GM12864 (cell line): ENCODE measurements at places on chromosomes 2 and 18.

GRCh38 chr2:39241588-39241987 lies 2.2 kb downstream of the CDKL4 start:
- no peak for DNase-seq

- DNase-seq = no peak
Observed at GRCh38 chr18:47999801-48000248, 69.4 kb upstream of the SMAD2 start.

DNA sequence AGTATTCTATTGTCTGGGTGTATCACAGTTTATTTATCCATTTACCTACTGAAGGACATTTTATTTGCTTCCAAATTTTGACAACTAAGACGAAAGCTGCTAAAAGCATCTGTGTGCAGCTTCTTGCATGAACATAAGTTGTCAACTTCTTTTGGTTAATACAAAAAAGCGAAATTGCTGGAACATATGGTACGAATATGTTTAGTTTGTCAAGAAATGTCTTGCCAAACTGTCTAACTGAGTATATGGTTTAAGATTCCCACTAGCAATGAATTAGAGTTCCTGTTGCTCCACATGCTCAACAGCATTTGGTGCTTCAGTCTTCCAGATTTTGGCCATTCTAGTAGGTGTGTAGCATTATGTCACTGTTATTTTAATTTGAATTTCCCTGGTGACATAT lies 372.3 kb upstream of the NRXN1 start:
- DNase-seq = no peak

DNA sequence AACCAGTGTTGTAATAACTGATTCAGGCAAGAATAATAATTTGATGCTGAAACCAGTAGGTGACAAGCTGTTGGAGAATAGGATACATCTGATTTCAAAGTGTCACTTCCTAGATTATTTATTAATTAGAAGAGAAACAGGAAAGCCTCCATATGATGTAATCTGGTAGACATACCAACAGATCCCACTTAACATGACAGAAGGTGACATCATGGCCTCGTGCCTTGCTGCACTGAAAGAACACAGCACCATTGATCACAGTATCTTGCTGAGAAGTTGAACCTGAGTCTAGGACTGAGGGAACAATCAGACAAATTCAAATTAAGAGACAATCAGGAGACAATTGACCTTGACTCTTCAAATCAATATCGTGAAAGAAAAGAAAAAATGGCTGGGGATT lies 131.6 kb upstream of the DLGAP1 start:
- DNase-seq = no peak

DNA sequence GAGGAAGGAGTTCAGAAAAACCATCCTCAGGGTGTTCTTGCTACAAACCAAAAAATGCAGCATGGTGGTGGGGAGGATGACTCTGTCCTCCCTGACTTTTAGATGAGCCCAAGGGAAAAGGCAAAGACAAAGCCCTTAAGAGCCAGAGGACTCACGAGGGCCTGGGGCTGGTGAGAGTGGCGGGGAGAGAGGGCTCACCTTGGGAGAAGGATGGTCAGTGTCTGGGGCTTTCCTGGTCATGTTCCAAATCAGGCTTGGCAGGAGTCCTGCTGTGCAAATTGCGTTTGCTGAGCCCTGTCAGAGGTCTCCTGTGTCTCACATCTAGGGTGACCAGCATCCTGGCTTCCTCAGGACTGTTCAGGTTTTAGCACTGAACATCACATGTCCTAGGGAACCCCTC lies 4.7 kb downstream of the UGT1A1 start:
- no peak for DNase-seq

DNA sequence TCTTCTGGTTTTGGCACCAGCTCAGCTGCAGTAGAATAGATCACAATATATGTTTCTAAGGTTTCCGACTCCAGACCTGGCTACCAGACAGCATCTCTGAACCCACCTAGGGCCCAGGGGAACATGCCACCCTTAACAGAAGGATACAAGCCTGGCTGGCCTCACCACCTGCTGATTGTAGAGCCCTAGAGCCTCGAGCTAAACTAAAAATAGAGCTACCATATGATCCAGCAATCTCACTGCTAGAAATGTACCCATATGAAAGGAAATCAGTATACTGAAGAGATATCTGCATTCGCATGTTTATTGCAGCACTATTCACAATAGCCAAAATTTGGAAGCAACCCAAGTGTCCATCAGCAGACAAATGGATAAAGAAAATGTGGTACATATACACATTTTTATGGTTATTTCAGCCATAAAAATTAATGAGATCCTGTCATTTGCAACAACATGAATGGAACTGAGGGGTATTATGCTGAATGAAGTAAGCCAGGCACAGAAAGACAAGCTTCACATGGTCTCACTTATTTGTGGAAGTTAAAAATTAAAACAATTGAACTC lies 242.4 kb upstream of the SLC39A10 start:
- DNase-seq = no peak

DNA sequence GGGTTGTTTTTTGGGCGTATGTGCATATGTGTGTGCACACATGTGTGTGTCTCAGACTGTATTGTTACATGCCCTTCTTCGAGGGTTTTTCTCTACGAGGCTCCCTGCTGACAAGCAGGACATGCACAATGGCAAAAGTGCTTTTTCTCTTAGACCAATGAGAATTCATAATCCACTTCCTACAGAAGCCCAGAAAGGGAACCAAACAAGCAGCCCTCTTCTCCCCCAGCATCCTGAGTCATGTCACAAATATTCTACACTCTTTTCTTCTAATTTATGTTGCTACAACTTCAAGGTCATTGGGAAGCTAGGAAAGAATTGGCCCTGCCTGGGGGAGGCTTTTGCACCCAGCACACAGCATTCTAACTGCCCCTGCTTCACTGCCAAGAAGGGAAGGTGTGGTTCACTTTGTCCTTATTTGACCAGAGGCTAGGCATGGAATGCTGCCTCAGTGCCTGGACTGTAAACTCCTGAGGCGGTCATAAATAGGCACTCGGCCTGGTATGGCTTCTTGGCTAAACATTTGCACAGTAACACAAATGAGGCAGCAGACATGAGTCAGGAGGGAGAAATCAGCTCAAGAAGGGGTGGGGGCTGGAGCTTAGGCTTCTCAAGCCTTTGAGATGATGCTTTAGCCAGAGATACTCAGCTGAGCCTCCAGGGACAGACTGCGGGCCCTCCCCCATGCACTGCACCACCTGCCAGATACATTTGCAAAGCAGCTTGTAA lies 92.7 kb upstream of the KLF7 start:
- DNase-seq = no peak

GRCh38 chr2:109507217-109507616 lies 106.5 kb downstream of the SEPTIN10 start:
- no peak for DNase-seq

GRCh38 chr2:136205615-136206014 lies 87.7 kb upstream of the CXCR4 start:
- no peak for DNase-seq

- no peak for DNase-seq
Observed at GRCh38 chr2:86068648-86069047, 37.0 kb downstream of the POLR1A start.

- DNase-seq = no peak
Observed at GRCh38 chr2:69521747-69522146, 84.5 kb upstream of the NFU1 start.

DNA sequence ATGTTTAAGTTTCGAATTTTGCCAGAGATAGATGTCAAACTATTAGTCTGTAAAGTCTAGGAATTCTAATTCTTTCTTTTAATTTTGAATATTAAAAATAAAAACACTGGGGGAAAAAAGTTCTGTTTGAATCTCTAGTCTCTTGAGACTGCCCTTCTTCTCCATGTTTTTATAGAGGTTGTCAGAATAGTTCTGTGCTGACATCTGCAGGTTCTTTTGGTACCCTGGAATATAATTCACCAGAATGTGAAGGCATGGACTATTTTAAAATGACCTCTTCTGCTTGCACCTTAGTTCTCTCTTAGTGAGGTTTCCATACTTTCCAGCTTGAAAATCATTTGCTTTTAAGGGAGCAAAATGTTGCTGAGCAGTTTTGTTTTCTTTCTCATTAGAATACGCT lies 121.0 kb upstream of the MSTN start:
- DNase-seq = no peak

DNA sequence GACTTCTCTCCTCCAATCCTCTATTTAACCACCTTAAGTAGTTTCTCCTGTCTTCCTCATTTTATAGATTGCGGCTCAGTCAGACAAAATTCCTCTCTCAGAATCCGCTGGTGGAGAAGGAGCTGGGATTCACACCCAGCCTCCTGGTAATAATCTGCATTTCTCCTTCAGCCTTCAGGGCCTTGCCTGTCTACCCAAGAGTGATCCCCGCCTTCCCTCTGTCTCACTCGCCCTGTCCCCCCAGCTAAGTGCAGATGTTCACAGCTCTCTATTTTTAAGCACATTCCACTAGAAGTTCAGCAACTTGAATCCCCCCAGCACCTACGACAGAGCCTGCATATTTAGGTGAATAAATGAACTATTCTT lies 212.5 kb upstream of the HAAO start:
- no peak for DNase-seq

DNA sequence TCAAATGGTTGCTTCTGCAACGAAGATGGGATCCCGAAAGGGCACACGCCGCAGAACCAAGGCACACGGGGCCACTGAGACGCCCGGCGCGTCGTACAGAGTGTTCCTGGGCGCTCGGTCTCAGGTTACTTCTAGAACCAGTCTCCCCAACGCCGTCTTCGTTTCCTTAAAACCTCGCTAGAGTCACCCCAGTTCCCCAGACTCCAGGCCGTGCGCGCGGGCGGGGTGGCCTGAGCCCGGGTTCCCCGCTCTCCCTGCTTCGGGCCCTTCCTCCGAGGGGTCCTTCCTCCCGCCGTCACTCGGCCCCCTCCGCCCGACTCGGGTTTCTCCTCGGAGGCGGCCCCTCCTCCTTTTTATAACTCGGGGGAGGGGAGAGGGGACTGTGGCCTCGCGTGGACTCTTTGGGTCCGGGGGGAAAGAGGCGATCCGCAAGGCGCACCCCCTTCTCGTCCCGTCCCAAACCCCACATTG lies 774 bp upstream of the FZD7 start:
- no peak for DNase-seq

GRCh38 chr2:47043142-47043890 lies 111.8 kb downstream of the STPG4 start:
- no peak for DNase-seq

GRCh38 chr2:226079671-226080181 lies 680.2 kb downstream of the NYAP2 start:
- DNase-seq = no peak

DNA sequence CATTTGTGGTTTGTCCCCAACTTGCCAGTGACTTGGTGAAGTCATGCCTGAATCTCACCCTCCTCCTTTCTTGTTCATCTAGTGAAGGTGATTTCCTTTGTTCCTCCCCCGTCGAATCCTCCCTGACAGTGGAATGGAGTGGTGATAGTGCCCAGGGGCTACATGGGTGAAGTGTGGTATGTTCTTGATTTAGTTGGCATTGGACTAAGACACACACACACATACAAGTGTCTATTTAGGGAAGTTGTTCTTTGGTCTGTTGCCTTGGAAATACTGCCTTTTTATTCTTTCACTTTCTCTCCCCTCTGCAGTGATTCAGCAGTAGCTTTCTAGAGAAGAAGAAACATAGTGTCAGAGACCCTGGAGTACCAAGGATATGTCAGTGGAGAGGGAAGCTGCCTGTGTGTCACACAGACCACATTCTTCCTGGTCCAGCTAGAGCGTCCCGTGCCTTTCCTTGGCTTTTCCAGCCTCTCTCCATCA lies 10.9 kb downstream of the INPP4A start:
- DNase-seq = no peak

DNA sequence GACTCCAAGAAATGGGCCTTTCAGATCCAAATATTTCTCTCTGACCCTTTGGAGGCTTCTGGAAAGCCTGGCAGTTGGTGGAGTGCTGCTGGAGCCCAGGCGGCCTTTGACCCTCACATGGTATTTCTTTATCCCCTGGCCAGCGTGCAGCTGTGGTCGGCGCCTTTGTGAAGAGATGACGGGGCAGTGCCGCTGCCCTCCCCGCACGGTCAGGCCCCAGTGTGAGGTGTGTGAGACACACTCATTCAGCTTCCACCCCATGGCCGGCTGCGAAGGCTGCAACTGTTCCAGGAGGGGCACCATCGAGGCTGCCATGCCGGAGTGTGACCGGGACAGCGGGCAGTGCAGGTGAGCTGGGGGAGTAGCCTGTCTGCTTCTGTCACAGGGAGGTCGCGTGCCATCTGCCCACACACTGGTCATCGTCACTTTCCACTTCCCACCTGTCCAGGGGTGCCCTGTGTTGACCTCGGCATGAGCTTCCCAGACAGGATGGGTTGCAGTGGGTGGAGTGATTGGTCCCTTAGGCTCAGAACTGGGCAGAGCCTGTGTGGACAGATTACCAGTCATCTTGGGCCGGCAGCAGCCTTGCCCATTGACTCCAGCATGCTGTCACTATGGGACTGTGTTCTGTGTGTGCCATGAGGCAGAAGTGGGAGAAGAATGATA lies 158.2 kb downstream of the LAMA3 start:
- no peak for DNase-seq

DNA sequence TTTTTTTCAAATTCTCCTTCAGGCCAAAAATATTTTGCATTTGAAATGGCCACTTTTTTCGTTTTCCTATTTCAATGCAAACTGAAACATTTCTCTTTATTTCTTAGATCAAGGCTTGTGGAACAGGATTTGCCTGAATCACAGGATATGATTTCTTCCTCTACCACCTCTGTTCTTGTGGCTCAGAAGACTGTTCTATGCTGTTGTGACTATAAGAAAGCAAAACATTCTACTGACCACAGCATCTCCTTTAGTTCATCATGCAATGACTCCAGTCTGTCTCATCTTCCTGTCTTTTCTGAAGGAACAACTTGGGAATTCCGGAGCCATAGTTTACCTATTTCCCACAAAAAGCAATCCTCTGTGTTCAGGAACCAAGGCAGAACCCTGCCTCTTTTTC lies 16.2 kb upstream of the ZNF512 start:
- DNase-seq = no peak

- no peak for DNase-seq
Observed at GRCh38 chr2:239978411-239978810, 46.7 kb downstream of the NDUFA10 start.

DNA sequence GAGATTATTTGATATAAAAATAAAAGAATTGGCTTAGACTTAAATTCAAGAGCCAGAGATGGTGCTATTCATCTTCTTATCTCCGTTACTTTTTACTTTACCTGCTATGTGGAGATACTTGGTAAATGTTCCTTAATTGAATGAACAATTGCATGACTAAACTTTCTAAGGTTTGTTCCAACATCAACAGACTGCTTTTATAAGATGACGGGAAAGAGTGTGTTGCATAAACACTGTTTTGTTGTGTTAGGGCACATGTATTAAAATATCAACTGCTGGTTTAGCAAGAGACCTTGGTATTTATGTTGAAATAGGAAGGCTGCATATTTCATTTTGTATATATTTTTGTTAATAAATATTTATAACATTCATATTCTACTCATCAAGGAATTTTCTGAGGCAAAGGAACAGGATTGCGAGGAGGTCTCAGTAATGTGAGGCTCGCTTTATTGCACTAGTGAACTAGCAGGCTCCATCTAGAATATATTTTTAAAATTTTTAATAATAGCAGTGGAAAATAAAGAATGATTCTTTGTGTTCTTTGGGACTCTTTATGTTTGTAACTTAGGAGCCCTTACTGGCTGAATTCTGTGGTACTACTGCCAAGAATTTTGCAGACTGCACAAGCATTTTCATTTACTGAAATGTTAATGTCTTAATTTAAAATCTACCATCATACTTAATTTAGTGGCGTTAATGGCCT lies 10.7 kb upstream of the NFE2L2 start:
- no peak for DNase-seq
